GM12865 (cell line): ENCODE measurements at places on chromosomes 11 and 22.

DNA sequence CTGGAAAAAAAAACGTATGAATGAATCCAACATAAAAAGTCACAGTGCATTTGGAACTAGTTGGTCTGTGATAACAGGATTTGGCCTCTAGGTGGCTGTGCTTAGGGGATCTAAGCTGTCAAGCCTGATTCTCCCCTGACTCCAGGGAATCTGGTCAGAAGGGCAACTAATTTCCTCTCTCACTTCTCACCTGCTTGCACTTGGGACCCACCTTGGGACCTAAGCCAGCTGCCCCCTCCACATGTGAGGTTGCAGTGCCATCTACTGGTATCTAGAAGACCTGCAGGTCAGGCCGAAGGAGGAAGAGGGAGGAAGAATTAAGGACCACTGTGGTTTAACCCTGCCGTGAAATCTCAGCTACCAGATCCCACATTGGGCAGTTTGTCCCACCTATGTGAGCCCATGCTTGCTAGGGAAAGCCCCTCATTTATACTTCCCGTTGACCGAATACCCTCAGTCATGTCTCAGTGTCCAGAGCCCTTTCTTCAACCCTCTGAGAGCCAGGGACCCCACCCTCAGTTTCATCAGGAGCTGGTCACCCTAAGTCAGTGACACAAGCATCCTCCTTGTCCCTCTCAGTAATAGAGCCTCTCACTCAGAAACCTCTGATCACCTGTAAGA is 33.2 kb upstream of the CAVIN3 start:
- peak; percentile 74 for DNase-seq

GRCh38 chr11:76800466-76801200 is 17.5 kb downstream of the TSKU start:
- no peak for DNase-seq

DNA sequence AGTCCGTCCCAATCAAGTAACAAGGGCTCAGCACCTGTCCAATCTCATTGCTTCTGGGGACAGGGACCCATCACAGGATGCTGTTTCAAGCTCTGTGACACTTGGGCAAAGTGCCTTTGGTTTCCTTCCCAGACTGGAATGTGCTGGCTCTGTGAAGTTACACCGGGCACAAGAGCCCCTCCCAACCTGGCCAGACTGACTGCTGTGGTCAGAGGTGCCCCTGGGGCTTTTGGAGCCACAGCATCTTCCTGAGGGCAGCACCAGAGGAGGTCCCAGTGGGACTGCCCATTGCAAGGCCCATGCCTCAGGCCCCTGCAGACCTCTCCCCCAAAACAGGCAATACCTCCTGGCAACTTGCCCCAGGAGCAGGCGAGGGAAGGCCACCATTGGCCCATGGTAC is 155.2 kb upstream of the GRK3 start:
- no peak for DNase-seq

GRCh38 chr22:20022231-20022977 is 1.5 kb downstream of the TANGO2 start:
- DNase-seq: no peak
